ENCODE measurements at places on chromosomes 13 and 19.

GRCh38 chr13:82654861-82655855, 1227.1 kb downstream of the SLITRK1 start:
- no peak for DNase-seq

DNA sequence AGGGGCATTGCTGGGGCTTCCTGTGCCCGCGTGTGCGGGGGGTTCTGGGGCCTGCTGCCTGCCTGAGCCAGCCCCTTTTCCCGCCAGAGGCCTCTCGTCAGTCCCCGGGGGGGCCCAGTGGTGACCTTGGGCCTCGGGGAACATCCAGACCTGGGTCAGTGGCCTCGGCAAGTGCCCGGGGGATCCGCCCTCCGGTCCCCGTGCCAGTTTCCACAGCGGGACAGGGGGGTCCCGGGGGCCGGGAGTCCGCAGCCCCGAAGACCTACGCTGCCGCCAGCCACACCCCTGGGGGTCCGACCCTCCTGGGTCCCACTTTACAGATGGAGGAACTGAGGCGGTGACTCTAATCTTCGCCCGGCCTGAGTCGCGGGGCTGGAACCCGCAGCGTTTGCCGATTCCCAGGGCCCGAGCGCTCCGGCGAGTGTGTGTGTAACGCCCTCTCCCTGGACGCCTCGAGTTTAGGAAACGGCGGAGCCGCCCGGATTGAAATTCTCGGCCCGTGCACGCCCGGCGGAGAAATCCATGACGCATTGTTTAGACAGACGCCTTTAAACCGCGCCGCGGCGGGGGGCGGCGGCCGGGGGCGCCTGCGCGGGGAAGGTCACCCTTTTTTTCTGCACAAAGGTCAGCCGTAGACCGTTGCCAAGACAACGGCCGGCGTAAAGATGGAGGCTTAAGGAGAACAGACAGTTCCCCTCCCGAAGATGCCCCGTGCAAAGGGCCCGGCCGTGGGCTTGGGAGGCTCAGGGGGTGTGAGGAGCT, 39.3 kb downstream of the EFNA2 start:
- DNase-seq: peak; percentile 58

- DNase-seq: no peak
Observed at GRCh38 chr19:4781801-4782200, 9.7 kb upstream of the FEM1A start.

GRCh38 chr13:84524586-84524985, 642.3 kb upstream of the SLITRK1 start:
- DNase-seq: no peak

DNA sequence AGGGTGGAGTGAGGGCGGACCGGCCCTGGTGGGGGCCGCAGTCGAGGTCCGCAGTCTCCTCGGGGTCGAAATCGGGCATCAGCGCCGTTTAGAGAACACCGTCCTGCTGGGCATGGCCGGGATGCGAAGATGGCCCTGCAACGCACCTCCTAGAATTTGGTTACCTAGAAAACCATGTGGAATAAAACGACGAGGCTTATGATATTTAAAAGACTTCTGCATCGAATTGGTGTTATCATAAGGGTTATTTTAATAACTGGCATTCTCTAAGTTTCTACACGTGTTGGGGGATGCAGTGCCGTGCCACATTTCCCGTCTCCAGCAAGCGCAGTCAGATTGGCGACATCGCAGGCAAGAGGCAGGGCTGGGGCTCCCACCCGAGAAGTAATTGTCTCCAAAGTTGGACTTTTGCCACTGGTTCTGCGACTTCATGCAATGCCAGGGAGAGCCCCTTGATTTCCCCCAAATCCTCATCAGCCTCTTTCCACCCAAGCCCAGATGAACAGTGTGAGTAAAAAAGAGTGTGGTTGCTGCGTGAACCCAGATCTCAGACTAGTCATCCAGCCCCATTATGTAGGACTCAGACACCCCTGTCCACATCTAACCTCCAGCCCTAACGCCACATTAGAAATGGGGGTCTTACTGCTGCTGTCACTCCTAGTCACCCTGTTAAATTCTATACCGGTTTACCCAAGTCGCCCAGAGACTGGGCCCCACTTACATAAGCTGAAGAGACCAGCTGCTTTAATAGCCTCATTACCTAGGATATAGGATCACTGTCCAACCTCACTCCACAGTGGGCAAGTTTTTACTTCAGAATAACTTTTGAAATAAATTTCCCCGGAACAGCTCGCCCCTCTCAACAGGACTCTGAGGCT, 571 bp upstream of the DHRS12 start:
- DNase-seq: peak; percentile 19

GRCh38 chr13:59545007-59545406, 618.7 kb downstream of the DIAPH3 start:
- no peak for DNase-seq

- no peak for DNase-seq
Observed at GRCh38 chr19:45500918-45501729, 2.9 kb downstream of the PPM1N start.

DNA sequence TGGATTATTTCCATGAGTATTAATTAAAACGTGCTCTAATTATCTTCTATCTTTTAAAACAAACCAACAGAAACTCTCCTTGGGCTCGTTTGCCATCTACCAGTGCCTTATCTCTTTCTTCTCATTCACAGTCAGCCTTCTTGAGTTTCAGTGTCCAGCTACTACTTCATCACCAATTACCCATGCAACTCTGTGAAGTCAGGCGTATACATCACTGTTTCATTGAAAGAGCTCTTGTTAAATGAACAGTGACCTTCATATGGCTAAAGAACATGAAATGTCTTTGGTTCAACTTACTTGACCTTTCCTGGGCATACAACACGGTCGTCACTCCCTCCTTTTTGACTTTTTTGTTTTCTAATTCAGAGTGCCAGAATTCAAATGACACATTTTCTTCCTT, 5.2 kb upstream of the IFT88 start:
- DNase-seq: no peak

GRCh38 chr13:26042785-26043184, 9.0 kb downstream of the SHISA2 start:
- DNase-seq: no peak

- DNase-seq: no peak
Observed at GRCh38 chr13:41775251-41775650, 185.7 kb downstream of the VWA8 start.

DNA sequence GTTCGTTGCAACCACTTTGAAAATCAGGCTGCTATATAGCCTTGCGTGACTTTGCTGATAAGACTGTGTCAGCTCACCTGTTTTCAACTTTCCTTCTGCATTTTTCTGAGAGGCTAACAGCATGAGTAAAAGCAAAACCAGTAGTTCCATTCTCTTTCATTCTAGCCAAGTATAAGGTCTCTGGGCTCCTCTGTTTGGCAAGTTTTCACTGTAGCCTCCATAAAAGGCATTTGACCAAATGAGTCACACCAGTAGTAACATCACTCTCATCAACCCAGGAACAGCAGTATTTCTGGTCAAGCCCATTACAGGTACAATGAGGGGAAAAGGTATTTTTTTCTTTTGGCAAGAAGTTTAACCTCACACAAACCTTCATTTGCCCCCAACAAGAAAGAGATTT, 1149.8 kb upstream of the MIR17HG start:
- DNase-seq: no peak

GRCh38 chr13:98954313-98954712, 23.6 kb downstream of the DOCK9 start:
- no peak for DNase-seq

DNA sequence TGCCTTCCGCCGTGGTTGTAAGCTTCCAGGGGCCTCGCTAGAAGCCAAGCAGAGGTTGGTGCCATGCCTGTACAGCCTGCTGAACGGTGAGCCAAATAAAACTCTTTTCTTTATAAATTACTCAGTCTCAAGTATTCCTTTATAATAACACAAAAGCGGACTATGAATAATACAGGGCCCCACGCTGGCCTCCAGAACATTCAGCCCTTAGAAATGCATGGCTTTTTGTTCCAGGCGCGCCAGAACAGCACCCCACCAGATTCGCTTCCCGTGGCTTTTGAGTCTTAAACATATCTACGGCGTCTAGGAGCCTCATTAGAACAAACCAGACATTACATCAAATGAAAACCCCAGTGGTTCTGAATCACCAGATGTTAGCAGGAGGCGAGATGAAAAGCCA, 75.1 kb downstream of the SLC15A1 start:
- DNase-seq: no peak

- DNase-seq: no peak
Observed at GRCh38 chr13:70042193-70042592, 65.4 kb upstream of the ATXN8OS start.

DNA sequence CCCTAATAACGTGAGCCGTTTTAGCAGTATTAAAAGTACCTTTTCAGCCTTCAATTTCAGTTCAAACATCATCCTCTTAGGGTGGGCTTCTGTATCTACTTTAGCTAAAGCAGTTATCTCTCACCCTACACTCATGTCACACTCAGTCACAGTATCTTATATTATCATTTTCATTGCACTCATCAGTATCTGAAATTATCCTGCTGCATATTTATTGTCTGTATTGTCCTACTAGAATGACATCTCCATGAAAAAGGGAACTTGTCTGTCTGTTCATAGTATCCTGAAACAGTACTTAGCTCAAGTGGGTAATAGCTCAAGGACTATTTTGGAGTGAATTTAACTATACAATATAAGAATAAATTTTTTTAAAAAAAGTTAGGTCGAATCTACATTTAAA, 19.9 kb upstream of the RFC3 start:
- no peak for DNase-seq

GRCh38 chr13:50592412-50593155, 250.9 kb downstream of the DLEU7 start:
- no peak for DNase-seq

GRCh38 chr19:13850910-13851733, 25.8 kb upstream of the NANOS3 start:
- no peak for DNase-seq

GRCh38 chr19:4267101-4267900, 11.8 kb upstream of the SHD start:
- no peak for DNase-seq

GRCh38 chr19:12117201-12117970, 22.8 kb downstream of the ZNF20 start:
- no peak for DNase-seq

- DNase-seq: peak; percentile 79
Observed at GRCh38 chr19:13057744-13058143, 44.9 kb downstream of the LYL1 start.

DNA sequence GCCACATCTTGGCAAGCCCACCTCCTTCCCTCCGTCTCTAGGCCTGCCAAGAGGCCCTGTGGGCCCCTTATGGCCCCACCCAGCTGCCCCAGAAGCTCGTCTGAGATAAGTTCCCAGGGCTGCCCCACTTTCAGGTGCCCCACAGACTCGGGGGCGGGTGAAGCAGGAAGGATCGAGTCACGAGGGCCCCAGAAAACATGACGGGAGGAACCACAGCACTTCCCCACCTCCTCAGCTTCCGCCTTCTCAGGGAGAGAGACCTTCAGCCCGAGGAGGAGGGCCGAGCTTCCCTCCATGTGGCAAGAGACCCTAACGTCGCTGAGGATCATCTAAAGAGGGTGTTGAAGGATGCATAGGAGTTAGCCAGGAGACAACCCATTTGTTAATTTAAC, 4.5 kb upstream of the IL12RB1 start:
- no peak for DNase-seq

DNA sequence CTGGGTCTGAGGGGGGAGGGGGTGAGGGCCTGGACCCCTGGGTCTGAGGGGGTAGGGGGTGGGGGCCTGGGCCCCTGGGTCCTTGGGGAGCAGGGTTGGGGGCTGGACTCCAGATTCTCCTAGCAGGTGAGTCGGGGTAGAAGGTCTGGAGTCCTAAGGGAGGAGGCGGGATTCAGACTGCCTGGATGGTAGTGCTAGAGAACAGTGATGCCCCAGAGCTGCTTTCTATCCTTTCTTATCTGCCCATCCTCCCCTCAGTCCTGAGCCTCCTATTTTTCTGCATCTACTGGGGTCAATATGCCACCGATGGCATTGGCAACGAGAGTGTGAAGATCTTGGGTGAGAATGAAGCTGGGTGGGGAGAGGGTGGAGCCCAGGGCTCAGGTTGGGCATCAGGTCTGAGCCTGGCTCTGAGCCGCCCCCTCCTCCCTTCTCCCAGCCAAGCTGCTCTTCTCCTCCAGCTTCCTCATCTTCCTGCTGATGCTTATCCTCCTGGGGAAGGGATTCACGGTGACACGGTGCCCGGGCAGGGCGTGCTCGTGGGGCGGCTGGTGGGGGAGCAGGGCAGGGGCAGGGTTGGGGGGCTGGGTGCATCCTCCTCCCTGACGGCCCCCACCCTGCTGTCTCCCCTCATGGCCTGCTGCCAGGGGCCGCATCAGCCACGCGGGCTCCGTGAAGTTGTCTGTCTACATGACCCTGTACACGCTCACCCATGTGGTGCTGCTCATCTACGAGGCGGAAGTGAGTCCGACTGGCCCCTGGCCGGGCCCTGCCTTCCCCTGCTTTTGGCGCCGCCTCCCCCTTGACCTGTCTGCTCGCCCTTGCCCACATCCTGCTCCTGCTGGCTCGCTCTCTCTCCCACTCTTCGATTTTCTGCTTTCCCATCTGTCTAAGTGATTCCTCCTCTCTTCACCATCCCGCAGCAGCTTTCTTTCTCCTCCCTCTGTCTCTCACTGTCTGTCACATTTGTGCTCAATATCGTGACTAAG, 3.4 kb downstream of the TMEM145 start:
- DNase-seq: no peak

DNA sequence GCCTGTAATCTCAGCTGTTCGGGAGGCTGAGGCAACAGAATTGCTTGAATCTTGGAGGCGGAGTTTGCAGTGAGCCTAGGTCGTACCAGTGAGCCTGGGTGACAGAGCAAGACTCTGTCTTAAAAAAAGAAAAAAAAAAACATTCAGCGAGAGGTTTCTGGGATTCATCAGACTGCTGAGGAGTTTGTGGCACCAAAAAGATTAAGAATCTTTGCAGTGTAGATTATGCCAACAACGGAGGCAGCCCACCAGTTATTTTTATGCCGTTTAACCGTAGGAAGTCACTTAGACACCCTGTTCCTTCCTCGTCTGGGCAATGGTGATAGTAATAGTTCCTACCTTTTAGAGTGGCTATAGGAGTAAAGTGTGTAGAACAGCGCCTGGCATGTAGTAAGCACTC, 2.5 kb downstream of the COX6B1 start:
- no peak for DNase-seq

DNA sequence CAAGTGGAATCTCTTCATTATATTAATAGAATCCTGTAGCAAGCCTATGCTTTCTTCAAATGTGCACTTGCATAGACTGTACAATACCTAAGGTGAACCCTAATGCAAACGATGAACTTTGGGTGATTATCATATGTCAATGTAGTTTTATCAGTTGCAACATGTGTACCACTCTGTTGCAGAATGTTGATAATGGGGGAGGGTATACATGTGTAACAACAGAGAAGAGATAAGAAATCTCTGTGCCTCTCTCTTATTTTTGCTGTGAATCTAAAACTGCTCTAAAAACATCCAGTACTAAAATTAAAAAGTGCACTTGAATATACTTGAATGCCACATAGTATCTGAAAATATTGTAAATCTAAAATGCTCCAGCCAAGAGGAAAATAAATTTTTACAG, 820.8 kb upstream of the MIR17HG start:
- no peak for DNase-seq

- DNase-seq: peak; percentile 10
Observed at GRCh38 chr13:50412046-50412617, 396.9 kb downstream of the KCNRG start.

- DNase-seq: no peak
Observed at GRCh38 chr19:40155749-40156265, 35.4 kb upstream of the MAP3K10 start.

Measured in DMS79 treated with DMSO at 0.1 percent for 48 hours (cell line).